Activated T-cell treated with anti-CD3 and anti-CD28 coated beads for 1 hour (primary cell): ENCODE measurements at places on chromosomes 3 and 15.

DNA sequence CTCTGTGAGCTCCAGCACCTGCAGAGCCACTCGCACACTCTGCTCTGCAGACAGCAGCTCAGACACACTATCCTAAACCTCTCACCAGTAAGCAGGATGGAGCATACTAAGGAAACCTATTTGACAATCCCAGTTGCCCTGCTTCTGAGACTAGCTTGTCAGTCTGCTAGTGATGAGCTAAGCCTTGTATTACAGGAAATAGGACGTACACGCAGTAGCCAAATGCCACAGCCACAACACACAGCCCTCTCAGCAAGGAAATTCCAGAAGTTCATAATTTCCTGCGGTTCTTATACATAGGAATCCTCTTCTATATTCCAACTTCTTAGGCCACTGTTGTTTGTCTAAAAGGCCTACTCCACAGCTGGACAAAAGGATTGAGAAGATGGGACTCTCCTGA, 74.5 kb downstream of the MYLK start:
- no peak for DNase-seq

GRCh38 chr15:74019734-74020133, 25.2 kb downstream of the PML start:
- no peak for DNase-seq

GRCh38 chr3:192851821-192852372, 65.8 kb downstream of the MB21D2 start:
- no peak for DNase-seq

GRCh38 chr3:175240921-175241320, 381.8 kb downstream of the NAALADL2 start:
- no peak for DNase-seq

DNA sequence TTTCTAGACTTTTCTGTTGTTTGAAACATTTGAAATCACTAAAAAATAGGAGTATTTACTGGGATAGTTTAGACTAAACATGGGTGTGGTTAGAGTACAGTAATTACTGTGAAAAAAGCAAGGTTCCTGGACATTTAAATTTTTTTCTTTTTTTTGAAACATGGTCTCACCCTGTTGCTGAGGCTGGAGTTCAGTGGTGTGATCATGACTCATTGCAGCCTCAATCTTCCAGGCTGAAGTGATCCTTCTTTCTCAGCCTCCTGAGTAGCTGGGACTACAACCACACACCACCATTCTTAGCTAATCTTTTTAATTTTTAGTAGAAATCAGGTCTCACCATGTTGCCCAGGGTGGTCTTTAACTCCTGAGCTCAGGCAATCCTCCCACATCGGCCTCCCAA, 20.4 kb upstream of the CELF6 start:
- DNase-seq = no peak

- DNase-seq = no peak
These were observed 44.5 kb downstream of the SCAP start for GRCh38 chr3:47431225-47431624.

GRCh38 chr15:30650012-30650929, 24.3 kb downstream of the ARHGAP11B start:
- no peak for DNase-seq

DNA sequence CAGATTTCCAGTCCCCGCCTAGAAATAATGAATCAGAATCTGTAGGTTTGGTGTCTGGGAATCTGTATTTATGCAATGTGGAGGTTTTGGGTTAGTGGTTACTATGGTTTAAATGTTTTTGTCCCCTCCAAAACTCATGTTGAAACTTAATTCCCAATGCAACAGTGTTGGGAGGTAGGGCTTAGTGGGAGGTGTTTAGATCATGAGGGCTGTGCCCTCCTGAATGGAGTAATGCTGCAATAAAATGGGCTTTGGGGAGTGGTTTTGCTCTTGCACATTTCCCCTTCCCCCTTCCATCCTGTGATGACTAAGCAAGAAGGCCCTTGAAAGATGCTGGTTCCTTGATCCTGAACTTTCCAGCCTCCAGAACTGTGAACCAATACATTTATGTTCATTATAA, 9.2 kb upstream of the RFC4 start:
- no peak for DNase-seq

- DNase-seq = no peak
These were observed 24.1 kb downstream of the CRABP1 start for GRCh38 chr15:78364233-78364632.

GRCh38 chr3:113649174-113649845, 47.1 kb downstream of the USF3 start:
- DNase-seq = no peak

GRCh38 chr3:55611121-55611520, 124.0 kb upstream of the WNT5A start:
- no peak for DNase-seq

DNA sequence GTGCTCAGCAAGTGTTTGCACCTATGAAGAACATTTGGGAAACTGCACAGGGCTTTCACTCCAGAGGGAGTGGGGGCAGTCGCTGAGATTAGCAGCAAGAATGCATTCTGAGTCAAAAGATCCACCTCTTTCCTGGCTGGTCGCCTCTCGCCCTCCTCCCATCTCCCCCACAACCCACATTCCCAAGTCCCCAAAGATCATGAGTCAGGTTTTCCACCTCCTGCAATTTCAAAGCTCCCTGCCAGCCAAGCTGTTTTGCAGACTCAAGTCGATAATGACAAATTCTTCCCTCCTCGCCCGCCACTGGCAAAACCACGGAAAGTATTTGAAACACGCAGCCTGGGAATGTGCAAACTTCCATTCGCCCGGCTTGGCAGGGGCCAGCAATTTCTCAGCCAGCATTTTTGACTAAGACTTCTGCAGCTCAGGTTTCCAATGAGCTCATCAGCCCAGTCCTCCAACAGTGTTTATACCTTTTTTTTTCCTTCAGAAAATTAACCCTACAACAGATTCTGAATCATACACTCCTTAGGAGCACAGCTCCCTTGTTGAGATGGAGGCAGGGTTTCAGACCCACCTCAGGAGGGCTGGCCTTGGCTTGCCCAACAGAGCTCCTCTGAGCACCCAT, 181.4 kb downstream of the SMAD6 start:
- no peak for DNase-seq
